CD4-positive, alpha-beta memory T cell (primary cell): ENCODE measurements at places on chromosomes 11 and 22. TPM values are rescaled to one million over a fixed set of nuclear protein-coding genes. Genes with fewer than 3 reads are reported as not detected.

DNA sequence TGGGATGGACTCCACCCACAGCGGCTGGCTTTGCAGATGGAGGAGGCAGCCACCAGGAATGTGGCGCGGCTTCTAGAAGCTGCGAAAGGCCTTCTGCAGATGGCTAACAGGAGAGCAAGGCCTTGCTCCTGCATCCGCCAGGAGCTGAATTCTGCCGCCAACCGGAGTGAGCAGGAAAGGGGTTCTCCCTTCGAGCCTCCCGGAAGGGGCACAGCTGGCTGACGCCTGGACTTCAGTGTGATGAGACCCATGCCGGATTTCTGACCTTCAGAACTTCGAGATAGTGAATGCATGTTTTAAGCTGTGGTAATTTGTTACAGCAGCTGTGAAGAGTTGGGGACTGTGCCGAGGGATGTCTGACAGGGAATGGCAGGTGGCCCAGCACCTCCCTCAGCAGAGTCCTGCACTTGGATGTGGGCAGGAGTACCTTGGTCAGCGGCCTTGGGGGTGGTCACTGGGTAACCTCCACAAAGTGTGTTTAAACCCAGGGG is 7.7 kb downstream of the TBC1D22A start:
- H3K4me3 ChIP-seq, result no peak overlapping the region
- peaks cover 66% of the 10 kb centered on the region for H3K4me1 ChIP-seq
- peak overlapping the region; percentile 37 for H3K27ac ChIP-seq
- no peaks in the 10 kb centered on the region for H3K36me3 ChIP-seq
- no peak for DNase-seq

DNA sequence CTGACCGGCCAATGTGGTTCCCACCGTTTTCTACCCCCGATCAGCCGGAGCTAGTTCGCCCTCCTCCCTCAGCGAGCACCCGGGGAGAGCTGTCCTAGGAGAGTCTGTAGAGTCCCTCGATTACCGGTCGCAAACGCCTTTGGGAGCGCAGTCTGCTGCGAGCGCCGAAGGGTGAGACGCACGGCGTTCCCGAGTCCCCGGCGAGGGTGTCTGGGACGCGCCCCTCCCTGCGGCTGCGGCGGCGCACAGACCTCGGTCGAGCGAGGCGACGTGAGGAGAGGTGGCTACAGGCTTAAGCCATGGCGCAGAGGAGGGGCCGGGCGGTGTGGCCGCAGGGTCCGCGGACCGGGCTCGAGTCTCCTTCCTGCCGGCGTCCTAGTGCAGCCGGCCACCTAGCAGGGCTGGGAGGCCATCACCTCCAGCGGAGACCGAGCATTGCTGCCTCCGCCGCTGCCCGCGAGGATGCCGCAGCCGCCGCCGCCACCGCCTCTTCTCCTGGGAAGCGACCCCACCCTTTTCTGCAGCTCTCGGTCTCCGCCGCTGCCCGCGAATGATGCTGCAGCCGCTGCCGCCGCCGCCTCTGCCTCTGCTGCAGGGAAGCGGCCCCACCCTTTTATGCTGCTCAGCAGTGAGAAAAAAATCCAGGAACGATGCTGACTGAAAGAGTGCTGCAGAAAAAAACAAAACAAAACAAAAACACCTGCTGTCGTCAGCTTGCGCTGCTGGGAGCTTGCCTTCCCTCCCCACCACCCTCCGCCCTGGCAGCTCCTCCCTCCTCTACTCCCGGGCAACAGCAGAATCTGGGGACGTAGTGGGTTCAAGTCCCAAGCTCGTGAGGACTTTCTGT is at the start of gene MAP6:
MAP6 (minus strand) TSS at position 588 of the 847 bp plus-strand sequence. CDS start 669 bp downstream, outside the sequence.
- peaks cover 33% of the 10 kb centered on the region for H3K27me3 ChIP-seq
- no peak within 1 kb of the TSS for H3K4me3 ChIP-seq
- no peaks in the 10 kb centered on the region for H3K36me3 ChIP-seq

GRCh38 chr22:39249086-39249704 is 4.4 kb upstream of the PDGFB start:
- DNase-seq, result no peak
- no peak overlapping the region for H3K27ac ChIP-seq
- H3K27me3 ChIP-seq, result no peaks in the 10 kb centered on the region

DNA sequence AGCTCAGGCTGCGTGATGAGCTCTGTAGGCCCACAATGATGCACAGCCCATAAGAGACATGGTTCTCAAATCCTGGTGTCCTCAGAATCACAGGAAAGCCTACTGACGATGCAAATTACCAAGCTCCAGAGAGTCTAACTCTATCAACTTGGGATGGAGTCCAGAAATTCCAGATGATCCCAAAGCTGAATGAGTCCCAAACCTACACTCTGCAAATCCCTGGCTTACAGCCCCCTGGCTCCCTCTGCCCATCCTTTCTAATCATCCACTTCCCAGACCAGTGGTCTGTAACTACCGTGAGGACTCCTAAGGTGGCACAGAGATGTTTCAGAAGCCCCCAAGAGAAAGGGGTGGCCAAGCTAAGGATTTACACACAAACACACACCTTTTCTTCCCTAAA is 13.5 kb downstream of the ARFGAP2 start:
- H3K36me3 ChIP-seq, result peaks cover 43% of the 10 kb centered on the region
- DNase-seq, result no peak
- H3K27ac ChIP-seq, result no peak overlapping the region
- H3K4me3 ChIP-seq, result no peak overlapping the region
- no peaks in the 10 kb centered on the region for H3K27me3 ChIP-seq
- no peaks in the 10 kb centered on the region for H3K4me1 ChIP-seq

- no peaks in the 10 kb centered on the region for H3K36me3 ChIP-seq
- H3K27me3 ChIP-seq, result no peaks in the 10 kb centered on the region
- no peak for DNase-seq
- no peak overlapping the region for H3K4me3 ChIP-seq
- no peak overlapping the region for H3K27ac ChIP-seq
These were observed 12.1 kb downstream of the TTLL8 start for GRCh38 chr22:50046019-50046415.

GRCh38 chr11:43788421-43788820 is 92.2 kb upstream of the ALKBH3 start:
- H3K4me1 ChIP-seq, result no peaks in the 10 kb centered on the region
- H3K4me3 ChIP-seq, result no peak overlapping the region
- DNase-seq, result no peak
- no peaks in the 10 kb centered on the region for H3K27me3 ChIP-seq

The TMPRSS5 gene
- not detected for polyA plus RNA-seq

- DNase-seq, result no peak
- H3K4me1 ChIP-seq, result no peaks in the 10 kb centered on the region
- H3K36me3 ChIP-seq, result no peaks in the 10 kb centered on the region
These were observed 1205.1 kb upstream of the CNTN5 start for GRCh38 chr11:97815667-97816066.

DNA sequence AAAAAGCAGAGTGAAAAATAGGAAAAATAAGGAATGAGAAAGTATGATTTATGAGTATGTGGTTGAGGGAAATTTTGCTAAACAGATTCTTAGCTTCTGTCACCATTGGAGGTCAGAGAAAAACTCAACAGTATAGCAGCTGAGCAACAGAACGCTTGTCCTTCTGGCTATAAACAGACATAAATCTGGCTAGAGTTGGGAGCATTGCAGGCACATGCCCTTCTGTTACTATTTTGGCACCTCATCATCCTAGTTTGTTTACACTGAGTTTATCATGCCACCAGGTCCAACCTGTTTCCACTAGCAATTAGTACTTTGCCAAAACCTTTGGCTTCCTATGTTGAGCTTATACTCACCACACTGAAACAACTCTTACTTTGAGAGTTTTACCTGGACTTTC is 6.9 kb downstream of the UBE4A start:
- H3K27me3 ChIP-seq, result no peaks in the 10 kb centered on the region
- H3K4me1 ChIP-seq, result peaks cover 22% of the 10 kb centered on the region
- H3K36me3 ChIP-seq, result peaks cover 60% of the 10 kb centered on the region
- no peak for DNase-seq
- H3K4me3 ChIP-seq, result no peak overlapping the region
- no peak overlapping the region for H3K27ac ChIP-seq

The CRACR2B gene
- not detected for polyA plus RNA-seq

The RIMBP3C gene
- not detected for polyA plus RNA-seq

- H3K36me3 ChIP-seq, result no peaks in the 10 kb centered on the region
- no peaks in the 10 kb centered on the region for H3K4me1 ChIP-seq
- no peak overlapping the region for H3K4me3 ChIP-seq
These were observed 58.6 kb downstream of the MPPED2 start for GRCh38 chr11:30527566-30527965.

DNA sequence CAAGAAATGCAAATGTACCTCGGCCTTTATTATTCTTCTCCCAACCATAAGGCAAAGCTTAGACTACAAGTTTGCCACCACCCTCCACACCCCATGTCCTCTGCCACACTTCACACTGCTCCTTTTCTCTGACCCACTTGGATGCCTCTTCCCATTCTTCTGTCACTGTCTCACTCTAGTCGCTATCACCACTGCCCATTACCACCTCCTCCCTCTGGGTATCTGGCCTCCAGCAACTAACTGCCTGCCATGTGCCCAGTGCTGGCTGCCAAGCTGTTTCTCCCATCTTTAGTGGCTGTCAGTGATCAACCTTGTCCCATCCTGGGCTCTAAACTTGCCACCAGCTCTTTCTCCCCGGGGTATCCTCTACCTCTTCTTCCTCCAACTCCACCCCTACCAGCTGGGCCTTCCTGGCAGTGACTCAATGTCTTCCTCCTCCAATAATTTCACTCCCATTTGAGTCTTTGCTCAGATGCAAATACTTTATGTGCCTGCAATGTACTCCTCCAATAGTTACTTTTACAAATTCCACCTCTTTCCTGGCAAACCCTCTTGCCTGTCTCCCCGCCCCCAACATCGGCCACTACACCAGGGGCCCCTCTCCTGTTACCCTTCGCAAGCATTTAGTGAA is 20.1 kb upstream of the KDM2A start:
- DNase-seq, result no peak
- H3K4me3 ChIP-seq, result no peak overlapping the region
- H3K4me1 ChIP-seq, result peaks cover 4% of the 10 kb centered on the region
- H3K27ac ChIP-seq, result no peak overlapping the region
- H3K36me3 ChIP-seq, result no peaks in the 10 kb centered on the region

- DNase-seq, result peak; percentile 79
- no peaks in the 10 kb centered on the region for H3K27me3 ChIP-seq
- H3K36me3 ChIP-seq, result peaks cover 6% of the 10 kb centered on the region
- H3K27ac ChIP-seq, result peak overlapping the region; percentile 96
These were observed 977 bp upstream of the PGGHG start for GRCh38 chr11:287821-288477.

- H3K27ac ChIP-seq, result no peak overlapping the region
- no peaks in the 10 kb centered on the region for H3K36me3 ChIP-seq
- no peaks in the 10 kb centered on the region for H3K4me1 ChIP-seq
- no peaks in the 10 kb centered on the region for H3K27me3 ChIP-seq
- H3K4me3 ChIP-seq, result no peak overlapping the region
These were observed 77.3 kb upstream of the ANO5 start for GRCh38 chr11:22115470-22116029.

DNA sequence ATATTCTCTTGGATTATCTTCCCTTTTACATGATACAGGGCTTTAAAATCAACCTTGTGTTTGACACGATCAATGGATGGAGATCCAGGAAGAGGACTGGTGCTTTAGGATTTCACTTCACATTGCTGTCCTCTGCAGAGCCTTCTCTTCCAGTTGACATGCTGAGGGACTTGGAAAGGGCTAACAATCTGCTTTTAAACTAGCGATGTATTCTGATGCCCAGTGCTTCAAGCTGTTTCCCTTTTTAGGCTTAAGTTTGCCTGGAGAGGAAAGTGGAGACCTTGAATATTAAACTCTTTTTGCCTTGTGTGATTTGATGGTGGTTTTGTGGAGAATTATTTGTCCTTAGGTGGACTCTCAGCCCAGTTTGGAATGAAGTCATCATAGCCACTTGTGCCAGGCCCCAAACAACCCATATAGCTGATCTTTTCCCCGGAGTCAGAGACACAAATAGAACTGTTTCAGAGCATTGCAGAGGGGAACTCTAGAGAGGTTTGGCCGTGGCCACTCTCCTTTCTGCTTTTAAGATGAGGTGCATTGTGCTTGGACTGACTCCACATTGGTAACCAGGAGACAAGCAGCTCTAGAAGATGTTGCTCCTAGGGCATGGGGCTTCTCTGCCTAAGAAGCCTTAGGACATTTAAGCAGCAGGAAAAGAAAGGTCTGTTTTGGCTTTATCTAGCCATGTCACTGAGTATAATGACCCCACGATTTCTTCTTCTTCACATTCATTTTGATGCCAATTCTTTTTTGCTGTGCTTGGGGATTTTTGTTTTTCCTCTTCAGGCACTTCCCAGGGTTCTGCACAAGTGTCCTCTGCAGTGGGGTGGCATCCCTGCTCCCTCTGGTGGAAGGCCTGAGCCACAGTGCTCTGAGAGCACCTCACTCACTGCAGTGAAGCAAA is 152.8 kb downstream of the NCAM1 start:
- no peaks in the 10 kb centered on the region for H3K36me3 ChIP-seq
- H3K27me3 ChIP-seq, result no peaks in the 10 kb centered on the region
- H3K4me3 ChIP-seq, result no peak overlapping the region
- no peak for DNase-seq
- no peak overlapping the region for H3K27ac ChIP-seq

DNA sequence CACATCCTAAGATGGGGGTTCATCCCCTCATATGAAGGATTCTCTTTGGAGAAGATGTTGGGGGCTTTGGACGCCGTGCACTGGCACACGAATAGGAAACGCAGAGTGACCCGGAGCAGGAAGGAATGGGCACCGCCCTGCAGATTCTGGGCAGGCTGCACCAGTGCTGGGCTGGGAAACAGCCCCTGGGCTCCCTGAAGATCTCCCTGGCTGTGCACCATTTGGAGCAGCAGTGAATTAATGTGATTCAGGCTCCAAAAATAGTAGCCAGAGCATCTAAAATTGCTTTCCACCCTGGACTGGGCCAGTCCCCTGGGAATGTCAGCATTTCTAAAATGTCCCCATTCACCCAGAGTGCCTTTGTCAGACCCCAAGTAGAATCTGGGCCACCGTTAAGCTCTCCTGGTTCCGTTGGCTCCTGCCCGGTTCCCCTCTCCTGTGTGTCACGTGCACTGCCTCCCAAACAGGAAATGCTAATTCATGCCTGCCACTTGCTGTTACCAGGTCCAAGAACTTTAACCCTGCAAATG is 18.6 kb downstream of the IRAG1 start:
- peaks cover 5% of the 10 kb centered on the region for H3K4me1 ChIP-seq
- H3K4me3 ChIP-seq, result no peak overlapping the region
- no peak overlapping the region for H3K27ac ChIP-seq
- no peak for DNase-seq
- peaks cover 8% of the 10 kb centered on the region for H3K27me3 ChIP-seq

The CD3G gene
- 131 TPM for polyA plus RNA-seq

GRCh38 chr11:72242141-72242540 is 1.8 kb downstream of the PHOX2A start:
- no peak overlapping the region for H3K4me3 ChIP-seq
- peaks cover 22% of the 10 kb centered on the region for H3K4me1 ChIP-seq
- no peak for DNase-seq
- H3K27me3 ChIP-seq, result peaks cover 41% of the 10 kb centered on the region

GRCh38 chr11:78290293-78291176 is 101.8 kb downstream of the USP35 start:
- H3K27me3 ChIP-seq, result no peaks in the 10 kb centered on the region
- no peak overlapping the region for H3K4me3 ChIP-seq
- H3K36me3 ChIP-seq, result no peaks in the 10 kb centered on the region
- H3K27ac ChIP-seq, result no peak overlapping the region
- peak; percentile 8 for DNase-seq

GRCh38 chr11:112012874-112013273 is 12.3 kb upstream of the DLAT start:
- no peak for DNase-seq
- H3K4me1 ChIP-seq, result no peaks in the 10 kb centered on the region
- H3K4me3 ChIP-seq, result no peak overlapping the region
